ENCODE measurements at places on chromosomes 1 and 21.

- H3K27ac ChIP-seq: peak overlapping the region; percentile 41
- no peak overlapping the region for H3K4me3 ChIP-seq
- peaks cover 55% of the 10 kb centered on the region for H3K4me1 ChIP-seq
- no peak for DNase-seq
Measured at GRCh38 chr1:22101199-22101598, 41.7 kb downstream of the WNT4 start.

GRCh38 chr1:100065183-100065968, 67.4 kb downstream of the SASS6 start:
- no peak for DNase-seq
- H3K27me3 ChIP-seq: no peaks in the 10 kb centered on the region
- H3K4me1 ChIP-seq: peaks cover 27% of the 10 kb centered on the region
- H3K27ac ChIP-seq: peak overlapping the region; percentile 4
- peaks cover 68% of the 10 kb centered on the region for H3K36me3 ChIP-seq

GRCh38 chr1:228853637-228854036, 118.4 kb downstream of the RHOU start:
- peak; percentile 16 for DNase-seq
- H3K4me1 ChIP-seq: no peaks in the 10 kb centered on the region
- peaks cover 56% of the 10 kb centered on the region for H3K27me3 ChIP-seq
- H3K36me3 ChIP-seq: no peaks in the 10 kb centered on the region
- H3K27ac ChIP-seq: no peak overlapping the region

GRCh38 chr1:158732524-158732923, 12.0 kb upstream of the OR6K3 start:
- DNase-seq: no peak
- H3K27me3 ChIP-seq: peaks cover 7% of the 10 kb centered on the region
- no peaks in the 10 kb centered on the region for H3K4me1 ChIP-seq
- H3K36me3 ChIP-seq: no peaks in the 10 kb centered on the region
- no peak overlapping the region for H3K4me3 ChIP-seq

DNA sequence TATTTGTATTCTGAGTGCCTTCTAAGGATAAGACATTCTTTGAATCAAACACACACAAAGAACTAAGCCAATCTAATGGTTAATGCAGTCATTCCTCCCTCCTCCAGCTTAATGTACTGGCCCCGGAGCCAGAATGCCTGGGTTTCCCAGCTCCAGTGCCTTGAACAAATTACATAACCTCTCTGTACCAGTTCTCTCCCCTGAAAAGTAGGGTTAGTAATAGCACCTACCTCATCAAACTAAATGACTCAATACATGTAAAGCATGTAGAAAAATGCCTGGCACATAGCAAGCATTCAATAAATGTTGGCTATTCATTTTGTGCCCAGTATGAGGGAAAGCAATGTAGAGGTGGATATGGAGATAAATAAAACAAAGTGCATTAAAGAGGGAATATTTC, 14.0 kb downstream of the C1orf52 start:
- H3K27me3 ChIP-seq: no peaks in the 10 kb centered on the region
- H3K4me3 ChIP-seq: no peak overlapping the region
- no peak overlapping the region for H3K27ac ChIP-seq

- no peak overlapping the region for H3K4me3 ChIP-seq
- H3K36me3 ChIP-seq: peaks cover 17% of the 10 kb centered on the region
- peak overlapping the region; percentile 92 for H3K27ac ChIP-seq
- peak; percentile 75 for DNase-seq
- peaks cover 25% of the 10 kb centered on the region for H3K4me1 ChIP-seq
Measured at GRCh38 chr1:198937231-198938031, 298.6 kb downstream of the PTPRC start.

GRCh38 chr1:224959115-224959514, 29.6 kb downstream of the DNAH14 start:
- H3K4me1 ChIP-seq: no peaks in the 10 kb centered on the region
- H3K36me3 ChIP-seq: no peaks in the 10 kb centered on the region
- DNase-seq: no peak
- no peak overlapping the region for H3K27ac ChIP-seq
- H3K4me3 ChIP-seq: no peak overlapping the region
- H3K27me3 ChIP-seq: peaks cover 4% of the 10 kb centered on the region

DNA sequence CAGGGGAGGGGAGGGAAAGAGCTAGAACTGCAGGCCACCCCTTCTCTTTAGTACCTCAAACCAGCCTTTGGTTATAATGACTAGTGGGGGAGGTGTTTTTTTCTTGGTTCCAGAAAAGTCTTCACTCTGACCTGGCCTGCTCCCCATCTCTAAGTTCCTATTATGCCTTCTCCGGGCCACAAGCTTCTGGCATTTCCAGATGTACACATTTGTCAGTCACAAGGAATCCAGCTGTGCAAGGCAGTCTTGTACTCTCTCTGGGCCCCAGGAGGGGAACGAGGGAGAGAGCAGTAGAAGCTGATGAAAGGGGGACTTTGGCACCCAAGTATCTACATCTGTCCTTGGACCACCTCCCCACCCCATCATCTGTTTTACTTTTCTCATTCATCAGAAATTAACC, 2.7 kb upstream of the FALEC start:
- no peaks in the 10 kb centered on the region for H3K27me3 ChIP-seq
- no peak for DNase-seq
- H3K4me1 ChIP-seq: peaks cover 17% of the 10 kb centered on the region
- peaks cover 3% of the 10 kb centered on the region for H3K36me3 ChIP-seq

DNA sequence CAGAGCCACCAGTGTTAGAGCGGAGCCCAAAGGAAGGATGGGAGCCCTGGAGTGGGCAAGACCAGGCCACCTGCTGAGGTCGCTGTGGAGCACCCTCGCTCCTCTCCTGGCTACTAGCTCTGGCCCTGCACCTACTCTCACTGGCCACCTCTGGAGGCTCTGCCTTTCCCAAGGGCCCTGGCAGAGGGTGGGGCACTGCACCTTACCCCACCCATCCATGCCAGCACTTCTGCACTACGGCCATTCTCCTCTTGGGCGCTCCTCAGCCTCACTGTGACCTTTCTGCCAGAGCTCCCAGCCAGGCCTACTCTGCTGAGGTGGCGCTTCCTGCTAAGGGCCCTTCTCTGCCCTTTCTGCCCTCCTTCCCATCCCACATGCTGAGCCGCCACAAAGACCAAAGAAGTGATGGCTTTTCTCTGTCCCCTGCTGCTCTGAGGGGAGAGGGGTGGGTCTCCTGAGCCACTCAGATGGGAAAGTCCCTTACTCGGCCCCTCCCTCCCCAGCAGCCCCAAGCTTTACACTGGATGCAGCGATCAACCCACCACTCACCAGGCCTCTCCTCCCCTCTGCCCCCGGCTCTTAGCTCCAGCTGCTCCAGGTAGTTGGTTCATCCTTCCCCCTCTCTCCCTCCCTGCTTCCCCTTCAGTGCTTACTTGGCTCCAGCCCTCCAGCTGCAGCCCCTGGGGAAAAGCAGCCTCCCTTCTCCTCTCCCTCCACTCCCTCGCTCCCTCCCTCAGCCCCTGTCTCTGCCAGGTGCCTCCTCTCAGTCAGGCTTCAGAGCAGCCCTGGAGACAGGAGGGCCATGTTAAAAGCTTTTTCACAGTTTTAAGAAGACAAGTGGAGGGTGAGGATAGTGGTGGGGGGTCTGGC, 14.8 kb upstream of the TMEM222 start:
- no peaks in the 10 kb centered on the region for H3K27me3 ChIP-seq
- H3K4me3 ChIP-seq: no peak overlapping the region
- no peak for DNase-seq
- H3K27ac ChIP-seq: no peak overlapping the region
- peaks cover under 1% of the 10 kb centered on the region for H3K36me3 ChIP-seq

DNA sequence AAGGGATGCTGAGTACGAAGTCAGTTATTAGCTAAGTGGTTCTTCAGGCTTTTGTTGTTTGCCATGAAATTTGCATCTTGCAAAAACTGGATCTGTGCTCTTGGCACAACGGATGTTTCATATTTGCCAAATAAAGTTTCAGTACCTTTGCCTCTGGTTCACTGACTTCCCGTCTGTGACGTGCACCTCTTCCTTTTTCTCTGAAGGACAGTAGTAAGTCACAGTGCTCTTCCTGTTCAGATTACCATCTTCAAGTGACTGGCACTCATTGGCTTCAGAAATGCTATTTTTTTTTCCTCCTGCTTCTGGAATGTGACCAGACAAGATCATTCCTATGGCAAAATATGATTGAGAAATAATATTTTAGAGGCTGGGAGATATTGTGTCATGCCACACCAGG, 75.9 kb upstream of the GREM2 start:
- no peaks in the 10 kb centered on the region for H3K36me3 ChIP-seq
- no peak overlapping the region for H3K27ac ChIP-seq
- H3K27me3 ChIP-seq: no peaks in the 10 kb centered on the region
- no peak overlapping the region for H3K4me3 ChIP-seq

DNA sequence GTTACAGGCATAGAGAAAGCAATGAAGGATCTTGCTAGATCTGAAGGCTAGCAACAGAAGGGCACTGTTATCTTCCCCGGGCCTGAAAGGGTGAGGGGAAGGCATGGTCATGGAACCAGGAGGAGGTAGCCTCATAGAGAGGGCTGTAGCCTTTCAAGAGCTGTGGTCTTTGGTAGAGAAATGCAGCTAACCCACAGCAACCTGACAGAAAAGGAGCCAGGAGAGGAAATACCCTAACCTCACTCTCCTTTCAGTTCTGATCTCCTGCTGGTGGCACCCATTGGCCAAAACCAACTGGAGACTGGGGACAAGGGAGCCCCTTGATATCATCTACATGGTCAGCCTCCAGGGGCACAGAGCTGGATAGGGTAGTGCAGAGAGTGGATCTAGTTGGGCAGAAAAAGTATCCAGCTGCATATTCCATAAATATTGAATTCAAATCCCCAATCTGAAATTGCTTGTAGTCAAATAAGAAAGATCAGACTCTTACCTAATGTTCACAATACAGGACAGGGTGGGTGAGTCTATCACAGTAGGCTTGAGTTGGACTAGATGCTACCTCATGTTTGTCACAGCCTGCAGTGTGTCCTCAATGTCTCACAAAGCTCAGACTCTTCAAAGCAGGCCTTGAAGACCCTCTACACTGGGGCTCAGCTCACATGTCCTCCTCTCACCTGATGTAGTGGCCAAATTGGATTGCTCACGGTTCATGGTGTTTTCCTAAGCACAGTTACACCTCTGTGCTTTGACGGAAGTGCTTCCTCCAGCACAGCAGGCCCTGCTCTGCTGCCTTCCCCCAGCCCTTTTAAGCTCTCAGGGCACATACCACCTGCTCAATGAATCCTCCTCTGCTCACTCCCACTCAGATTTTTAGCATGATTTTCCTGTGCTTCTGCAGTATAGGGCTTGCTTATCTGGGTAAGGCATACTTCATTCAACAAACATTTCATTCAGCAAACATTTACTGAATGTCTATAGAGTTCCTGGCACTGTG, 74.1 kb upstream of the JUN start:
- H3K4me3 ChIP-seq: no peak overlapping the region
- peaks cover 37% of the 10 kb centered on the region for H3K4me1 ChIP-seq
- H3K27ac ChIP-seq: peak overlapping the region; percentile 90
- peak; percentile 67 for DNase-seq
- H3K36me3 ChIP-seq: peaks cover 1% of the 10 kb centered on the region

GRCh38 chr1:43766818-43767525, 59.6 kb downstream of the ST3GAL3 start:
- peaks cover 2% of the 10 kb centered on the region for H3K4me1 ChIP-seq
- no peaks in the 10 kb centered on the region for H3K27me3 ChIP-seq
- H3K36me3 ChIP-seq: no peaks in the 10 kb centered on the region
- no peak overlapping the region for H3K4me3 ChIP-seq
- no peak overlapping the region for H3K27ac ChIP-seq
- no peak for DNase-seq

- no peaks in the 10 kb centered on the region for H3K27me3 ChIP-seq
- peaks cover 8% of the 10 kb centered on the region for H3K4me1 ChIP-seq
- no peak overlapping the region for H3K27ac ChIP-seq
Measured at GRCh38 chr1:1360506-1361169, 2.3 kb upstream of the MXRA8 start.

DNA sequence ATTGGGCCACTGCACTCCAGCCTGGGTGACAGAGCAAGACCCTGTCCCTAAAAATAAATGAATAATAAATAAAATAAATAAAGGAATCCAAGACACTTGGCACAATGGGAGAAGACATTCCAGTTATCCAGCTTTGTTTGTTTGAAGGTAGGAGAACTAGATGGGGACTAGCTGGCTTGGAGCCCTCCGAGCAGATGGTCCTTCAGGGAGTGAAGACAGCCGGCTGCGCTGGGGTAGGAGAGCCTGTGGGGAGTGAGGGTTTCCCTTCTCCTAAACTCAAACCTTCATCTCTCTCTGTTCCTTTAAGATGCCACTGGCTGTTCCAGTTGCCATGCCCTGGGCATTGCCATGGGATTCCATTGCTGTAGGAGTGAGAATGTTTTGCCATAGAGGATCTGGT, 120.6 kb downstream of the NAV1 start:
- no peaks in the 10 kb centered on the region for H3K4me1 ChIP-seq
- H3K27ac ChIP-seq: no peak overlapping the region
- no peaks in the 10 kb centered on the region for H3K27me3 ChIP-seq
- no peak overlapping the region for H3K4me3 ChIP-seq

- H3K36me3 ChIP-seq: no peaks in the 10 kb centered on the region
- H3K4me3 ChIP-seq: peak overlapping the region; percentile 74
- H3K4me1 ChIP-seq: peaks cover 24% of the 10 kb centered on the region
- peak overlapping the region; percentile 82 for H3K27ac ChIP-seq
- H3K27me3 ChIP-seq: peaks cover 11% of the 10 kb centered on the region
Measured at GRCh38 chr1:78143673-78144072, 97.9 kb downstream of the GIPC2 start.

GRCh38 chr1:14404862-14405301, 193.6 kb upstream of the KAZN start:
- no peak for DNase-seq
- no peaks in the 10 kb centered on the region for H3K27me3 ChIP-seq
- H3K4me3 ChIP-seq: no peak overlapping the region
- H3K27ac ChIP-seq: no peak overlapping the region
- no peaks in the 10 kb centered on the region for H3K4me1 ChIP-seq

DNA sequence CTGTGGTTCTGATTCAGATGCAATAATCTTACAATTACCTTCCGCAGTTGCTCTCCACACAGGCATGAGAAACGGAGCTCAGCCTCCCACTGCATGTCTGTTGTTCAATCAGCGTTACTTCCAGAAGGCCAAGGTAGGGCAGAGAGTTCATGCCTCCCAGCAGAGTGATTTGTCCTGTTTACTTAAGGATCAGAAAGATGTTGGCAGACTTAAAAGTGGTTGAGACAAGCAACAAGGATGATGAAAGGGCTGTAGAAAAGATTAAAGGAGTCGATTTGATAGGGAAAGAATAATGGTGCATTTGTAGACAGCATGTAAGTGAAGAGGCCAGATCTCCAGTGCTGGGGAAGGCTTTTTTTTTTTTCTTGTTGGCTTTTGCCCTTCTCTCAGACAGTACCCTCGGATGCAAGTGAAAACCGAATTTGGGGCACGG, 26.6 kb downstream of the ARMH1 start:
- peaks cover 2% of the 10 kb centered on the region for H3K36me3 ChIP-seq
- no peak overlapping the region for H3K27ac ChIP-seq
- no peak overlapping the region for H3K4me3 ChIP-seq
- peaks cover 18% of the 10 kb centered on the region for H3K4me1 ChIP-seq
- no peaks in the 10 kb centered on the region for H3K27me3 ChIP-seq

DNA sequence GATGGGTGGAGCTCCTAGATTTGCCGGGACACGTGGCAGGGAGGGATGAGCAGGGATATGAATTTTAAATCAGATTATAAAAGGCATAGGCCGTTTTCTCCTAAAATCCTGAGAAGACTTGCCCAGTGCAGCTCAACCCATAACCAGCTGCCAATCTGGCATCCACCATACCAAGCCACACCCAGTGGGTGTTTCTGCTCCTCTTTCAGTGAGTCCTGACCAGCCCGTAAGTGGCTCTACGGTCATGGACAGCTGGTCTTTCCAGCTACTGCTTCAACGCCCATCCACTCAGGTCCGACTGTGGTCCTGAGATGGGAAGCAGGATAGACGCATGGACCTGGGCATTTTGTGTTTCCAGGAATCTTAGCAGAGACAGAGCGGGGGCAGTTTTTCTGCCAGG, 107.2 kb downstream of the LAMC2 start:
- no peak for DNase-seq
- peaks cover 5% of the 10 kb centered on the region for H3K27me3 ChIP-seq
- H3K4me3 ChIP-seq: no peak overlapping the region
- no peaks in the 10 kb centered on the region for H3K36me3 ChIP-seq
